Stimulated activated CD8-positive, alpha-beta memory T cell treated with anti-CD3 and anti-CD28 coated beads, Interleukin-12 subunit alpha, Interleukin-12 subunit beta, amount 100 ng/mL, for 1 hour (primary cell): ENCODE measurements at places on chromosomes 3 and 15.

GRCh38 chr15:69647142-69647513 lies 194.5 kb downstream of the RPLP1 start:
- no peak for DNase-seq

GRCh38 chr3:153334558-153334957 lies 172.5 kb downstream of the RAP2B start:
- DNase-seq: no peak

DNA sequence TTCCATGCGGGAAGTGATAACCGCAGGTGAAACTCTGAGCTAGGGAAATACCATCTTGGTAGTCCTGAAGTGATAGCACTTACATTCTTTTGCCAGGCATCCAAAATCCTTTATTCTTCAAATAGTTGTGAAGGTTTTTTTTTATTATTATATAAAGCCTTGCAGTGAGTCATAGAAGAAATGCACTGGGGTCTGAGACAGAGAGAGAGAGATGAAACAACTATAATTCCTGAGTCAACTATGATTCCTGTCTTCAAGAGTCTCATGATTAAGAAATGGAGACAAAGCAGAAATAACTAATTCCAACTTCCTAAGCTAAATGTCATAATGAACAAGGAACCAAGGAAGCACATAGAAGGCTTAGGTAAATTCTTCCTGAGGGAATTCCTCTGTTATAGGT lies 495.6 kb downstream of the LPP start:
- DNase-seq: no peak

DNA sequence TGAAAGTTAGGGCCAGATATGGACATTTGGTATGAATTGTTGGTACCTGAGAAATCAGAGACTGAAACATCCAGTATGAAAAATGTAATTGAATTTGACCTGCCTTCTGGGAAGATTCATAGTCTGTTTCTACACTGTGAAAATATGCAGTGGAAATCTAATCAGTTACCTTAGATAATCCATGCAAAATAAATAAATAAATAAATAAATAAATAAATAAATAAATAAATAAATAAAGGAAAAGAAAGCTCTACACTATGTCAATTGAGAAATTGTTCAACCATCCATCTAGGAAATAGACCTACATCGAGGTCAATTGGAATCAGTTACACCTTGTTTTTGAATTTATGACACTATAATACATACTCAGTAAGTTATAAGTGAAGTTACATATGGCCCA lies 252.3 kb downstream of the VGLL3 start:
- no peak for DNase-seq

- no peak for DNase-seq
Measured at GRCh38 chr3:178518660-178519396, 17.4 kb upstream of the KCNMB2 start.

DNA sequence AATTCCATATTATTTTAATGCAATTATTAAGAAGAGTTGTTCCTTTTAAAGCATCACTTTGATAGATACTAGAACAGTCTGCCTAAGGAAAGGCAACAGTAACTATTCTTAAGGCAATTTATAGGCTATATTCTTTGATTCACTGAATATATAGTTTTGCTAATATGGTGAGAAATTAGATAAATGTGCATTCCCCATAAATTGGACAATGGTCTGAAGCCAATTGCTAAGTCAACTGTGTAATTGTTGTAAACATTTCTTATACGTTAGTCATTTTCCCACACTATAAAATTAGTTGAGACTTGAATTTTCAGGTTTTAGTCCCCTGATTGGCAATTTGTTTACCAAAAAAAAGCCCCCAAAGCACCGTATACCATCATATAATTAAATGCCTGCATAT lies 263.0 kb upstream of the NECTIN3 start:
- no peak for DNase-seq

GRCh38 chr3:87186608-87187159 lies 40.4 kb upstream of the CHMP2B start:
- DNase-seq: no peak

GRCh38 chr3:144801890-144802289 lies 830.3 kb downstream of the DIPK2A start:
- DNase-seq: no peak

DNA sequence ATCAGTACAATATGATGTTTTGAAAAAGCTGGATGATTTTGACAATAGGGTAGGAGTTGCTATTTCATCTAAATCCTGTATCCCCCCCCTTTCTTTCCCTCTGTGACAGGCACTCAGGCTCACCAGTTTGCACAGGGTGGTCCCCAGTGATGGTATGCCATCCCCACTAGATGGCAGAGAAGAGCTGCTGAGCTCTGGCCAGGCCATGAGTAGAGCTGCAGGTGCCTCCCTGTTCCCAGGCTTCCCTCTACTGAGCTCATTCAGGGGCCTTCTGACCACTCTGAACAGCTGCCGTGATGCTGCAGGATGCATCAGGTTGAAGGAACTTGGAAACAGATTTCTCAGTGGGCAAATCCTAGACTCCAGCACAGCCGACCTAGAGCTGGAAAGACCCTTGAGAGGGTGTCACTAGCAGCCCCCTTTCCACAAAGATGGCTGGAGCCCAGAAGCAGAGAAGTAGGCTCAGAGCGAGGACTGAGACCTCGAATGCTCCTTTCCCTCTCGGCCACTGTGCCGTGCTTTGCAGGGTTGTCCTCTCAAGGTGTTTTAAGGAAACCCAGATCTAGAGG lies 45.1 kb downstream of the EFCAB12 start:
- peak; percentile 18 for DNase-seq

- no peak for DNase-seq
Measured at GRCh38 chr3:32973982-32974381, 22.5 kb downstream of the CCR4 start.

GRCh38 chr15:32649342-32649741 lies 7.8 kb downstream of the SCG5 start:
- DNase-seq: no peak

GRCh38 chr3:97612632-97613031 lies 151.9 kb upstream of the ARL6 start:
- no peak for DNase-seq

DNA sequence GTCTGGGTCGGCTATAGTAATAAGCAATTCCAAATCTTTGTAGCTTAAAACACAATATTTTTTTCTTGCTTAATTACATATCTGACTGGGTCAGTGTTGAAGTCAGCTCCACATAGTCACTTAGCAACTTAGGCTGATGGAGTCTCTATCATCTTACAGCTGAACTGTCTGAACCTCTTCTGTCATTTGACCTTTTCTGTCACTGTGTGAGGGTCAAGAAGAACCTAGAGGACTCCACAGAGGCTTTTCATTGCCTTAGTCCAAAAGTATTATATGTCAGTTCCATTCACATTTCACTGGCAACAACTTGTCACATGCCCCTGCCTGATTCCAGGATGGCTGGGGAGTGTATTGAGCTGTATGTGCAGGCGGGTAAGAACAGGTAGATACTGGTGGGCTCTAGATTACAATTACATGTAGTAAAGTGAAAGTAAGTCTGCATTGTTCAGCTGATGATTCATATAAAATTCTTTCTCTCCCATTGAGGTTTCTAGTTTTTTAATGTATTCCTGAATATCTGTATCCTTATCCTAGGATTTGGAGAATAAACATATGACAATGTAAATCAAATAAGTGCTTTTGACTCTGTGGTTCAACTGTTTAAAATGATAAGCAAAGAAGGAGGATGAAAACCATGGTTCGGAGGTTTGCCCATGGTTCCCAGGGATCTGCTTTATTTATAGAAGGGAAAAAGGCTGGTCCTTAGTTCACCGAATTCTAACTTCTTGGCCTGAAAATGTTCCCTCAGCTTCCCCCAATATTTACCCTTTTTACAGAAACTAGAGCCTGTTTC lies 5.8 kb upstream of the ARPP21 start:
- DNase-seq: no peak

DNA sequence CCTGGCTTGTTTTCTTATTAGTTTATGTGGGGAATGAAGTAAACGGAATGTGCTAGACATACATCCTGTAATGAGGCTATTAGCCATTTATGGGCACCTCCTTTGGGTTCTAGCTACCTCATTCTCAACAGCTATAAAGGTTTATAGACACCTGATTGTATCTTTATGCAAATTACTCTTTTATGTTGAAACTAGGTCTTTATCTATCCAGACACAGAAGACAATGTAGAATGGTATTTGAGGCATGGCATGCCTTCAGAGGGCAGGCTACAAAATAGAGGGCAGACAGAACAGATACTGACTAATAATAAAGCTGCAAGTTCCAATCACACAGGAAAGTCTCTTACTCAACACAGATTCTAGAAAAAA lies 27.1 kb downstream of the TBC1D2B start:
- no peak for DNase-seq

DNA sequence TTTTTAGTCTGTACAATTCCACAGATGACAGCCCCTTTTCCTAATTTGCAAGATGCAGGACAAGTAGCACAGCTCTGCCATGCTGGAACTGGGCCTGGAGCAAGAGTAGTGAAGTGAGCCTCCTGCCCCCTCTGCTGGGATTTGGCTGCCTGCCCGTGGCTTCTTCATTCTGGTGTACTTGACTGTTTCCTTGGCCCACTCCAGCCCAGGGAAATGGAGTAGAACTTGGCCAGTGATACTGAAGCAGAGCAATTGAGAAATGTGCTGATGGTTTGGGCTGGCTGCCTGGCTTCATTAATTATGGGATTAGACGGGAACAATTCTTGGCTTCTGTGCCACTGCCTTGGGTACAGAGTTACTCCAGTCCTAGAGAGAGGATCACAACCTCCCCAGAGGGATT lies 2.8 kb downstream of the GPD1L start:
- DNase-seq: no peak

DNA sequence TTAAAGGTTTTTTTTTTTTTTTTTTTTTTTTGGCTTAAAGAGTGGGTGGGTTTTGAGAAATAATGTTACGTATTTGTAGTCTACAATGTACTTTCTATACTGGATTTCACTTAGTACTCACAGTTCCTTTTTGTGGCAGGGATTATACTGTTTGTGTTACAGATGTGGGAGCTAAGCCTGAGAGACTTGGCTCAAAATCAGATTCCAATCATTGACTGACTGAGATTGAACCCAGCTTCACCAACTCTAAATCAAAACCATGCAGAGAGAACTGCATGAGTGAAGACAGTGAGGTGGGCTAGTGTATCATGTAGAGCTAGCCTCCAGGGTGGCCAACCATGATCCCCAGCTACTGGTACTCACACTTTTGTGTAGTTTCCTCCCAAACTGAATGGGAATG lies 68.0 kb downstream of the TMEM108 start:
- DNase-seq: no peak

DNA sequence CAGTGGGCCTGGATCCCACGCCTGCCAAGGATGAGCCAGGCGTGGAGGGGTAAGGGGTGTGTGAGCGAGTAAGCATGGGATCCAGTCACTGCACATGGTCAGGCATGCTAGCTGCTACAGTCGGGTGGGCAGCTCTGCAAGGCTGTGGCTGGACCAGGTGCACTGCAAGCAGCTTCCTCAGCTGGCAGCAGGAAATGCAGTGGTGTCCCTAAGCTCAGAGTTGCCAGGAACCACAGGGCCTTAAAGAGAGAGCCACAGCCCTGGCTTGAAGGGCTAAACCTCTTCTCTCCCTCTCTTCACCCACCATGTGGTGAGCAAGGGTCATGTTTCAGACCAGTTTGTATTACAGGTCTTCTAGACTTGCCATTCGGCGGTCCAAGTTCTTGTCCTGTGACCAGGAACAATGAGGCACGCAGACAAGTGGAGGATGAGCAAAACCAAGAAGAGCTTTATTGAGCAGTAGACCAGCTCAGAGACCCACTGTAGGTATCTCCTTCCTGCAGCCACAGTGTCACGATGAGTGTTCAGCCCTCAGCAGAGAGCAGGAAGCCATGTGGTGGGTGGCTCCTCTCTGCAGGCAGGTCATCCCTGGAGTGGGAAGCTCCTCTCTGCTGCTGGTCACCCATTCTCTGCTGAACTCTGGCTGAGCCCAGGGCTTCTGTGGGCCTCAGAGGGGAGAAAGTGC lies 511.9 kb downstream of the PYDC2 start:
- no peak for DNase-seq

- no peak for DNase-seq
Measured at GRCh38 chr15:31503758-31504461, 177.3 kb downstream of the KLF13 start.

GRCh38 chr15:56984681-56985481 lies 66.4 kb downstream of the TCF12 start:
- DNase-seq: no peak

- DNase-seq: no peak
Measured at GRCh38 chr15:38307251-38307650, 54.6 kb downstream of the SPRED1 start.

DNA sequence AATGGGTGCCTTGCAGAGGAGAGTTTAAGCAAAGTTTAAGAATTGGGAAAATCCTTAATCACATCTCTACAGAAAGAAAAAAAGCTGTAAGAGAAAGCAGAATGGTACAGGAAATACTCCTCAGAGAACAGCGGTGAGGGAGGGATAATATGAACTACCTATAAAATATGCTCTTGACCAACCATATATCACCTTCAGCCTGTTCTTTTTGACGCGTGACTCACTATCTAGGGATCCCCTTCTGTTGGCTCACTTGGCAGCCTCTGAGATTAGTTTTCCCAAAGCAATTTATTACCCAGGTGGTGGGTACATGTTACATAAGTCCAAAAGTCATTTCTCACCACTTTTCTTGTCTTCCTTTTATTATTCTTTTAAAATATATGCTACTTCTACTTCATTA lies 97.7 kb downstream of the CNTN6 start:
- no peak for DNase-seq

DNA sequence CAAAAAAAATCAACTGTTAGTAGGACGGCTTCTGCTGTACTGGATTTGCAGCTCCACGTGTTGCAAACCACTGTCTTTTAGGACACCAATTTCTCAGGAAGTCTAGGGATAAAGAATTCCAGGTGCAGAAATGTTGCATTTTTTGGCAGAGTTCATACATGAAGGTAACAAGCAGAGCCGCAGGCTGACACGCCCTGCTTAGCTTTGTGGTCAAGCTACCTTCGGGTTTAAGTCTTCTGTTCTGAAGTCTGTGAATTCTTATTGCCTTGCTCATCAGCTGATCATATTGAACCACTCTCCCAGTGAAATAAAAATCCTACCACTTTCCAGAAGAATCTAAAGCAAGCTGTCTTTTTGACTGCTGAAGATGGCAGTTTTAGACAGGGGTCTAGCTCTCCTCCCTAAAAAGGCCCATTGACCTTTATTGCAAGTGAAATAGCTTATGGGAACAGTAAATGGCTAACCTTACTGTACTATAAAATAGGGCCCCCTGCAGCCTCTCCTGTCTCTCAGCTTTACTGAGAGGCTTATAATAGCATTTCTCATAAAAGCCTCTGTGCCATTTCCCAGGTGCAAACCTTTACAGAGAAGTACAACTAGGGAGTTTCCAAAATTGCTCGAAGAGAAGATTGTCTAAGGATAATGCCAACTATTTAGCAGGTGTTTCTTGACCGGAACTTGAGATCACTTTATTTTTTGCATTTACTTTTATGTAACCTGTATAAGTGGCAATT lies 262.2 kb upstream of the IL12A start:
- DNase-seq: no peak

DNA sequence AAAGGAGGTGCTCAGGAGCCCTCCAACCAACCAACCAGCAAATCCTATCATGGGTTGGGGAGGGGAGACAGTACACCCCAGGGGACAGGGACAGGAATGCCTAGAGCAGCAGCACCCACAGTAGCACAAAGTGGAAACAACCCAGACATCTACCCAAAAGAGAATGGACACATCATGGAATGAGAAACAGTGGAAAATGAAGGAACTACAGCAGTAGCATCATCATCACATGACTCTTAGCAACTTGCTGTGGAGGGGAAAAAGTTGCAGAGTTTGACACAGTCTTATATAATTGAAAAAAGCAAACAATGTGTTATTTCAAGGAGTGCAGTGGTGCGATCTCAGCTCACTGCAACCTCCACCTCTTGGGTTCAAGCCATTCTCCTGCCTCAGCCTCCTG lies 11.0 kb downstream of the C3orf22 start:
- no peak for DNase-seq
